ENCODE measurements at places on chromosomes 7 and 10. TPM values are rescaled to one million over a fixed set of nuclear protein-coding genes. Genes with fewer than 3 reads are reported as not detected.

DNA sequence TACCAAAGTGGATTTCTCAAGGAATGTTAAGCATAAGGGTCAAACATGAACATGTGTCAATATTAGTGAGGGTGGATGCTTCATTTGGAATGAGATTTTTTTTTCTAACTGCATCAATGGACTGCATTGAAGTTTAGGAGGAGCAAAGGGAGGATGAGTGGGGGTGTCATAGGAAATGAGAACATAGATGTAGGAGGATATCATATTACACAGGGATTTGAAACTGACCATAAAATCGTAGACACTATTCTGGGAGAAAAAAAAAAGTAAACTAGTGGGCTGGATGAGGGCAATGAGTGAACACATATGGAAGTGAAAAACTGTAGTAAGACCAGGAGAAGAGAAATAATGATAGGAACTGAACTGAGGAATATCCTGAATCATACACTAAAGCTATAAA, 109.4 kb downstream of the SEMA3A start:
- no peak overlapping the region for H3K4me3 ChIP-seq
- peaks cover 4% of the 10 kb centered on the region for H3K36me3 ChIP-seq
- no peak for DNase-seq

TMEM184A gene
- not detected for total RNA-seq

- no peaks in the 10 kb centered on the region for H3K36me3 ChIP-seq
- no peaks in the 10 kb centered on the region for H3K27me3 ChIP-seq
- no peaks in the 10 kb centered on the region for H3K4me1 ChIP-seq
- no peak overlapping the region for H3K27ac ChIP-seq
- no peak overlapping the region for H3K4me3 ChIP-seq
Measured at GRCh38 chr7:153444641-153445040, 607.6 kb upstream of the DPP6 start.

SPDYE5 gene
- total RNA-seq = not detected

- H3K4me1 ChIP-seq = no peaks in the 10 kb centered on the region
- no peaks in the 10 kb centered on the region for H3K36me3 ChIP-seq
- no peak overlapping the region for H3K4me3 ChIP-seq
Measured at GRCh38 chr7:18457832-18458231, 37.7 kb upstream of the HDAC9 start.

DNA sequence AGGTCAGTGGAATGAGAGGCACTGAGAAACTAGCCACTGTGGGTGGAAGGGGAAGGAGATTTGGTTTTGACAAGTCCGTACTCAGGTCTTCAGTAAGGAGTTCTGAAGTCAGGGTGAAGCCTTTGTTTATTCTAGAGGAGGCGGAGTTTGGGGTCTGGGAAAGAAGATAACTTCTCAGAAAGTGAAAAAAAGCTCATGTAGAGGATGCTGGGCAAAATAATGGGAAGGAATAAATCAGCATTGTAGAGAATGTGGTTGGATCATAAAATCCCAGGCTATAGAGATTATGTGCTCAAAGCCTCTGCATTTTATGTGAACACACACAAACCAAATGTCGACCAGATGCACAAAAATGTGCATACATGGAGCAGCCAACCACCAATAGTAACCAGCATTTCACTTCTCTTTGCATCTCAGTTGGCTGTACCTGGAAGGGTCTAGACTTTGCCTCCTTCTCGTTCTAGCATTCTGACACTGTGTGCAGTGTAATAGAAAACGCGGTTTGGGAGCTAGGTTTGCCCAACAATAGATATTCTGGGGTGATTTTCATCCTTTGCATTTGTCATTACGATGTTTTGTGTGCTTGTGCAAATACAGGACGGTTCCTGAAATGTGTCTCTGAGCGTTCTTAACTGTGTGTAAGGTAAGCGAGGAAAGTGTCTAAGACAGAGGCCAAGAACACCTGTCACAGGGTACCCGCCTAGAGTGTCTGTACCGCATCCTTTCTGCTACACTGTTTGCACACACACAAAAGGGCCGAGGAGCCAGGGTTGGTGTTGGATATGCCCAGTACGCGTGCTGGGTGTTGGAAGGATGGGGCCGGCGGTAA, 603 bp upstream of the HECW1 start:
- no peak overlapping the region for H3K27ac ChIP-seq
- H3K4me3 ChIP-seq = no peak overlapping the region
- H3K4me1 ChIP-seq = peaks cover 9% of the 10 kb centered on the region
- H3K36me3 ChIP-seq = no peaks in the 10 kb centered on the region
- no peak for DNase-seq

ATOH7 gene
- total RNA-seq = not detected

GRCh38 chr10:103079100-103079499, 114.0 kb downstream of the NT5C2 start:
- H3K36me3 ChIP-seq = no peaks in the 10 kb centered on the region
- no peak overlapping the region for H3K4me3 ChIP-seq
- no peak overlapping the region for H3K27ac ChIP-seq
- no peaks in the 10 kb centered on the region for H3K4me1 ChIP-seq

FOXI2 gene
- not detected for total RNA-seq

DNA sequence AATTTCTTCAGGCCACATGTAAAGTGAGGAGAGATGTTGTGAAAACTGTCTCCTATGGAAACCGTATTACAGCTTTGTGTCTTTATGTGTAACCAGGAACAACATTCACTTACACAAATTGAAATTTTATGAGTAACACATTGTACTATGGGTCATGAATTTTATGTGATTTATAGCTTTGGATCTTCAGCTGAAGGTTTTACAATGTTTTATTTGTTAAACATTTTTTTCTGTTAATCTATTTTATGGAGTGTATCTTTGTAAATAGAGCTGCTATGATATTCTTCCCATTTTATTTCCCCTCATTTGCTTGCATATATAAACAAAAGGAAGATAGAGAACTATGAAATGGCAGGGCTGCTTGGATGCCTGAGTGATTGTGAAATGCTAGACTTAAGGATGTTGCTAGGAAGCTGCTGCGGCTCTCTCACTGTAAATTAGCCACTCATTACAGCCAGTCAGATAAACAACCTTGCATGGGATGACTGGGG, 104.5 kb upstream of the PCLO start:
- no peak overlapping the region for H3K27ac ChIP-seq
- no peaks in the 10 kb centered on the region for H3K27me3 ChIP-seq
- H3K36me3 ChIP-seq = no peaks in the 10 kb centered on the region
- H3K4me1 ChIP-seq = no peaks in the 10 kb centered on the region
- H3K4me3 ChIP-seq = no peak overlapping the region

LRMDA gene
- total RNA-seq = not detected

DNA sequence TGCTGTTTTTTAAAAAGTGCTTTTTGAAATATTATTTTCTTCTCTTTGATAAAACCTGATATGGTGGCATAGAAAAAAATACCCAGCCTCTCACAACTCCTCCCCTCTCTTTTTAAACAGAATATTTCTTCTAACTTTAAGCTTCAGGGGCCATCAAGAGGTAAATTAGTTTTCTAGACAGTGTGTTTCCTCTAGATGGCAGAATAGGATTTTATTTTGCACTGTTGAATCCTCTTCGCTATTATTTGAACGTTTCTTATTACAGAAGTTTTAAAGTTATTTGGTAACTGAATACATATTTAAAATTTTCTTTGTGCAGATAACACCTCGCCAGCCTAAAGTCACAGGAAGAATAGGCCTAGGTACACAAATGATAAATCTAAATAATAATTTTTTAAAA, 30.3 kb downstream of the ARL5B start:
- H3K4me1 ChIP-seq = peaks cover 7% of the 10 kb centered on the region
- H3K36me3 ChIP-seq = no peaks in the 10 kb centered on the region
- DNase-seq = no peak
- H3K27me3 ChIP-seq = no peaks in the 10 kb centered on the region

ACSL5 gene
- total RNA-seq = 57.8 TPM

DNA sequence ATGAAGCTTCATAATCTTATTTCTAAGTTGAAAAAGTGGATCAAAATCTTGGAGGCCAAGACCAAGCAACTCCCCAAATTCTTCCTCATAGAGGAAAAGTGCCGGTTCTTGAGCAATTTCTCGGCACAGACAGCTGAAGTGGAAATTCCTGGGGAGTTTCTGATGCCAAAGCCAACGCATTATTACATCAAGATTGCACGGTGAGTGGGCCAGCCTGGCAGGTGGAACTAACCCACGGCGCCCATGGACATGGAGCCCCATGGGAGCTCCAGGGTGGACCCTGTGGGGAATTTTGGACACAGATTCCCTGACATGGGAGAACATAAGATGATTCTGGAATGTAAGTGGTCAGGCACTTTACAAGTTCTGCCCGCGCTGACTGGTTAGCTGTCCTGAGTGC, 125.9 kb downstream of the TRRAP start:
- H3K4me1 ChIP-seq = peaks cover 2% of the 10 kb centered on the region
- H3K36me3 ChIP-seq = peaks cover 44% of the 10 kb centered on the region
- H3K27ac ChIP-seq = no peak overlapping the region
- H3K4me3 ChIP-seq = no peak overlapping the region
- H3K27me3 ChIP-seq = no peaks in the 10 kb centered on the region

ASNS gene
- 40.6 TPM for total RNA-seq

GRCh38 chr7:142275028-142275427, 17.2 kb upstream of the PRSS58 start:
- no peak for DNase-seq
- H3K27me3 ChIP-seq = peaks cover 37% of the 10 kb centered on the region
- no peaks in the 10 kb centered on the region for H3K36me3 ChIP-seq
- H3K4me1 ChIP-seq = no peaks in the 10 kb centered on the region
- H3K4me3 ChIP-seq = no peak overlapping the region

- no peak overlapping the region for H3K27ac ChIP-seq
- H3K27me3 ChIP-seq = no peaks in the 10 kb centered on the region
- no peak overlapping the region for H3K4me3 ChIP-seq
Measured at GRCh38 chr10:92248566-92248965, 42.3 kb downstream of the CPEB3 start.

PDGFA gene
- 0.37 TPM for total RNA-seq
